ENCODE measurements at places on chromosomes 16 and 17.

GRCh38 chr17:47741109-47741792 is 8.2 kb downstream of the TBX21 start:
- no peak for DNase-seq

DNA sequence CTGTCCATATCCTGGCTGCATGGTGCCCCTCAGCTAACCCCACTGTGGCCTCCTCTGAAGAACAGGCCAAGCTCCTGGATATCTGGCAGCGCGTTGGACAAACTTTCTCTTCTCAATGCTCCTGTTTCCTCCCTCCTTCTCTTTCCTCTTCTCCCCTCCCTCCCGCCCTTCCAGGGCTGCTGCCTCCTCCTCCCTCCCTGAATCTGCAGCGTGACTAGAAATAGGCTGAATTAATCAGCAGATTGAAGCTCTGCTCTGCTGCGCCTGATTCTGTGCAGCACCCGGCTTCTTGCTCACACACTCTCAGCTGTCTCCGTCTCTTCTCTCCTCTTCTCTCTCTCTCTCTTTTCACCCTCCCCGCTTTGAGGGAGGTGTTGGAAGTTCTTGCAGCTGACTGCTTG is 19.8 kb downstream of the TMEM94 start:
- no peak for DNase-seq

DNA sequence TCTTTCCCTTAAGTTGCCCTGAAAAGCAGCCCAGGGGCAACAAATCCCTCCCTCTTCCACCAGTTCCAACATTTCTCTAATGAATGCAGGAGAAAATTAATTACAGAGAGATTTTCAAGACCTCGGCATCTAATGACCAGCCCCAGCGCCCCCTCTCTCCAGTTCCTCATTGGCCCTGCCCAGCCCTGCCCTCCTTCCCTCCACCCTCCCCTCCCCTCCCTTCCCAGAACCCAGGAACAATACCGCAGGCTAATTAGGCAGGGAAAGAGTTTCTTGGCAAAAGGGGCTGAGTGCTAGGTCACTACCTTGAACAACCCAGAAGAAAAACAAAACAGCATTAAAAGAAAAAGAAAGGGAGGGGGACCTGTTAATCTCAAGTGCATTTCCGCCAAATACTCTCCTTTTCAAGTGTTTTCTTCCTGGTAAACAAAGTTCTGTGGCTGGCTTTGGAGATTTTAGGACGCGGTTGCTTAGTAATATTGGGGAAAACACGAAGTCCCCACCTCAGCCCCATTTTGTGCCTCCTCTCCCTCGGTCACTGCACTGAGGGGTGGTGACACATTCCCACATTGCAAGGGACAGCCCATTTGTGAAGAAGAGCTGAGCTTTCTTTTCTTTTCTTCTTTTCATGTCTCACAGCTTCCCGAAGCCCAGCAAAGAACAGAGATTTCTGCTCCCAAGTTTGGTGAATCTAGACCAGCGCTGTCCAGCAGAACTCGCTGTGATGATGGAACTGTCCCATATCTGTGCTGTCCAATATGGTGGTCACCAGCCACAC is 215.4 kb downstream of the SOX9 start:
- no peak for DNase-seq

DNA sequence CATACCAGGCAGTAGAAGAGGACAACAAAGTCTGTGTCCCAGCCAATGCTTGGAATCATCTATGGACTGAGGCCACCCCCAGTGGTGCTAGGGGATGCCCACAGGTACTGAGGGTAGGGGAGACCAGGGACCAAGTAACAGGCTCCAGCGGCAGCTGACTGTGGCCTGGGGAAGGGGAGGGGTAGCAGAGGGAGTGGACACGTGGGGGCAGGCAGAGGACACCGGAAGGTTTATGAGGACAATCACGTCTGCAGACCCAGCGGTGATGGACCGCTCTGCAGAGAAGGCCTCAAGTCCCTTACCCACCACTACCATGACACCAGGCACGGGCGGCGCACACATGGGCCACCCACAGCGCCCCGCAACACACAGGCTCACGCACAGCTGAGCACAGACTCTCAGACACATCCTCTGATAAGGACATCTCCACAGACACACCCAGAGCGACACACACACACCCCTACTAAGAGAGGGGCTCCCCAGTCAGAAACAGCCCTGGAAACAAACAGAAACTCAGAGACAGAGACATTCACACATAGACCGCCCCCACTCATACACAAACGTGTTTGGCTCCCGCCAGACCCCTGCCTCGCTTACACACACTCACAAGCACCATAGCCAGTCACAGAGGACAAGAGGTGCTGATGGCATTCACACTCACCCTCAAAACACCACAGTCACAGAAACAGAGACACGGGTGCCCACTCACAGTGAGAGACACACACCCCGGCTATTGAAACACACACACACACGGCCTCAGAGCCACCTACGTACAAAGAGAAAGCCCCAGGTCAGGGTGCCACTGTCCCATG is 35.8 kb downstream of the SRCIN1 start:
- no peak for DNase-seq

DNA sequence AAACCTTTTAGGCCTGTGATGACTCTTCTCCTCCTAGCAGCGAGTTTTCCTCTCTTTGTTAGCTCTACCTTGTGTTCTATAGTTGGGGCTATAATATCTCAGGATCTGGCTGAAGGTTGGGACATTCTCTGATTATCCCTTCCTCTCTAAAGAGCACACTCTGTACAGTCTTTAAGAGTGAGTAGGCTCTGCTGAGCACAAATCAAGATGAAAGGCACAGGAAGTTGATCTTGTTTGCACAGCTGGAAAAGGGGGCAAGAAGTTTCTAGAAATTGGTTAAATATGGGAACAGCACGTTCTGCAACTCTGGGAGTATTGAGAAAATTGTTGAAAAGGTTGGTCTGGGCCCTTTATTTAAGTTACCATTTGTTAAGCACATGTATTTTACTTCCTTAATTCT is 240.9 kb downstream of the CDH11 start:
- DNase-seq = no peak

- no peak for DNase-seq
Measured at GRCh38 chr17:63390090-63390489, 56.0 kb downstream of the CYB561 start.

- DNase-seq = no peak
Measured at GRCh38 chr17:76797241-76797840, 59.4 kb downstream of the MFSD11 start.

DNA sequence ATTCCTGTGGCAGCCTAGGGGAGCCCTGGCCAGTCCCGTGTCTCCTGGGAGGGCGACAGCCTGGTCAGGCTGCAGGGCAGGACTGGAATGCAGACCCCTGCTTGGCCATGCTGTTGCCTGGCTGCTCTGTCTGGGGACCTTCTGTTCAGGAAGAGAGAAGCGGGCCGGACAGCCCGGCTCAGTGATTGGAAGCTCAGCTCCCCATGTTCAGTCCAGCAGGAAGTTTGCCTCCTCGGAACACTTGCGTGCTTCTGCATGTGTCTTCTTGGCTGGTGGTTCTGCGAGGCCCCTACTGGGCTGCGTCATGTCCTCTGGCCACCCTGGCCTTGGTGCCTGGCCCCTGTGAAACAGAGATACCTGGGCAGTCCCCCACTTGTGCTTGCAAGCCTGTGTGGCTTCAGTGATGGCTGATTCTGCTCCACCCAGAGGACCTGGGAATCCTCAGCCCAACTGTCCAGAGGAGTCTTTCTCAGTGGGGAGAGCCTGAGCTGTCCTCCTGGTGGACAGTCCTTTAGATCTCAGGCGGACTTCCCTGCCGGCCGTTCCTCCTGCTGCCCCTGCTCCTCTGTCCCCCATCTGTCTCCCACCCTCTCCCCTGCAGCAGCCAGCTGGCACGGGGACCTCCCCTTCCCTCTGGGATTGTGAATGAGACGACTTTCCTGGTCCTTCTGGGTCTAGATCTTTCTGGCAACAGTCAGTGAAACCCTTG is 279.5 kb downstream of the SEC14L1 start:
- no peak for DNase-seq

Measured in thymus (tissue), 14 donors.